ENCODE measurements at places on chromosomes 2 and 18.

DNA sequence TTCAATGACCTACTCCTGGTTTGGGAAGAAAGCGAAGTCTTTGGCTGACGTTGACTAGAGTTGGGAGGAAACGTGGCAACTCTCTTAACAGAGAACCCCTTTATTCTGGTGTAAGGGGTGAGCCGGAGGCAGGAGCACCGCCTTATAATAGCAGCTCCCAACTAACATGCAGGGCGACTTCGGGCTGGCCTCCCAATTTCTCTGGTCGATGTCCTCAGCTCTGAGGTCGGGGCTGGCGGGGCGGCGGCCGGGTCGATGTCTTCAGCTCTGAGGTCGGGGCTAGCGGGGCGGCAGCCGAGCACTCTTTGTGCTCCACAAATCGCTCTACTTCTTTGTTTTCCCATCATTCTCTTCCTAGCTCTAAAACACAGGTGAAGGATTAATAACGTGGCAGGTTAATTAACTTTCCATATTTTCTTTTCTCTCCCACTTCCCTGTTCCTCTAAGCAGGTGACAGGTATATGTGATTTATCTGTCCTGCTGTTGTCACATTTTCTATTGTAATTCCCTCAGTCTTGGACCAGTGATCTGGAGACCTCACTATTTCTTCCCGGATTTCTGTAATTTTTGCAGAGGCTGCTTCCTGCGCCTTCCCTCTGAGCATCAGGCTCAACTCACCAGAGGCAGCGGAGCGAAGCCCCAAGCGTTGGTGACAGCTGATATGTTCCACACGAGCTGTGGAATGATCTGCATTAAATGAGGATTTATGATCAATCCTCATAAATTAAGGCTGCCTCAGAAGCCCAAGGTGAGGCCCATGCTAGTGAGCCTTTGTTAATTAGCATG lies 64.3 kb downstream of the ACKR3 start:
- no peak for DNase-seq

DNA sequence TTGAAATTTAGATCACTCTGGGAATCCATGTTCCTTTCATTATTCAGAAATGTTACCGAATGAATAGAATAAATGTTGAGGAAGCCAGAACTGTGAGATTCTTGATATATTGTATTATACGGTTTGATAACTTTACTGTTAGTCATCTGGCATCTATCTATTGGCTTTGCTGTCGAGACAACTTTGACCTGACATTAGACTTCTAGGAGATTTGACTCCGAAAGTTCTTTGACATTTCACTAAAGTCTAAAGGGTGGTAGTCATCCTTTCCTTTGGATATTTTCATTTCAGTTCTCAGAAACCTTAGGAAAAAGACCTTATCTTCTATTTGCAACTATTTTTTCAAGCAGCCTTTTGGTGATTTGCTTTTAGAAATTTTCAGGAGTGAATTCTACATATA lies 1.9 kb downstream of the BMPR2 start:
- DNase-seq, result no peak

- DNase-seq, result no peak
These were observed 10.3 kb upstream of the AGXT start for GRCh38 chr2:240858321-240858720.

DNA sequence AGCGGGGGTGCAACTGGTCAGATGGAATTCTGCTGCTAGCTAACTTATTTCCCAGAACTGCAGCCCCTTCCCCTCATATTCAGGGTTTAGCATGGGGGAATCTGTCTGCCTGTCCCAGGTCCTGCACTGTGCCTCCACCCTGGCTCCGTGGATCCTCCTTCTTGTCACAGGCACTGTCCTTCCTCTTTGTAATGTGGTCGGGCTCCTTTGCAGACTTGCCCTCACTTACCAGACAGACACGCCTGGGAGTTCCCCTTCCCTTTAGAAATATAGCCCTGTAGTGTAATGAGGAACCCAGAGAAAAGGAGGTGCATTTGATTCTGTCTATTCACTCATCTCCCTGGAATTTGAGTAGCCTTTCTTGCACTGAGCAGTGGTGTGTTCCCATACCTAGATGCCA lies 108.7 kb downstream of the TRIM43 start:
- no peak for DNase-seq

- DNase-seq, result no peak
These were observed 37.2 kb upstream of the SLC8A1 start for GRCh38 chr2:40488927-40489677.

DNA sequence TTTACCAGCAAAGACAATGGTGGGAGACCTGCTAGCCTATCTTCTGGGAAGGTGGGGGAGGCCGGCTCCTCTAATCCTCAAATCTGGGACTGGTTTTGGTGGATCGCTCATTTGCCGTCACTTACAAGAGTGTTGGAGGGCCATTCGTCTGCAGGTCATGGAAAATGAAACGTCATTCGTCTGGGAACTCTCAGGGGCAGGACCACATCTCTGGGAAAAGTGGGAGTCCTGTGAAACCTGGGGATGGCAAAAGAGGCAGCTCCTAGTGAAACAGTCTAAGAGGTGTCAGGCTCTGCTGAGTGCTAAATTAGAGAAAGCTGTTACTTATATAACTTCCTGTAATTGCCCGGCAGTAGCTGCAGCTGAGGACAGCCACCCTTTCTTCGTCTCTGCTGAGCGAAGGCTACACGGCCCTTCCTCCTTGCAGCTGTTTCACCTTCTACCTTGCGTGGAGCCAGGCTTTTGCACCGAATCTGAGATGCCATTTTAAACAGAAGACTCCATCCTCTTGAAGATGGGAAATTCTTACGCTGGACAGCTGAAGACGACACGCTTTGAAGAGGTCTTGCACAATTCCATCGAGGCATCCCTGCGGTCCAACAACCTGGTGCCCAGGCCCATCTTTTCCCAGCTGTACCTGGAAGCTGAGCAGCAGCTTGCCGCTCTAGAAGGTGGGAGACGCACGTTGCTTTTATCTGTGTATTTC lies 22.4 kb downstream of the GREB1 start:
- no peak for DNase-seq

GRCh38 chr18:31483396-31483795 lies 14.6 kb upstream of the DSG2 start:
- DNase-seq, result no peak

GRCh38 chr2:98727369-98728087 lies 3.4 kb downstream of the MGAT4A start:
- no peak for DNase-seq

DNA sequence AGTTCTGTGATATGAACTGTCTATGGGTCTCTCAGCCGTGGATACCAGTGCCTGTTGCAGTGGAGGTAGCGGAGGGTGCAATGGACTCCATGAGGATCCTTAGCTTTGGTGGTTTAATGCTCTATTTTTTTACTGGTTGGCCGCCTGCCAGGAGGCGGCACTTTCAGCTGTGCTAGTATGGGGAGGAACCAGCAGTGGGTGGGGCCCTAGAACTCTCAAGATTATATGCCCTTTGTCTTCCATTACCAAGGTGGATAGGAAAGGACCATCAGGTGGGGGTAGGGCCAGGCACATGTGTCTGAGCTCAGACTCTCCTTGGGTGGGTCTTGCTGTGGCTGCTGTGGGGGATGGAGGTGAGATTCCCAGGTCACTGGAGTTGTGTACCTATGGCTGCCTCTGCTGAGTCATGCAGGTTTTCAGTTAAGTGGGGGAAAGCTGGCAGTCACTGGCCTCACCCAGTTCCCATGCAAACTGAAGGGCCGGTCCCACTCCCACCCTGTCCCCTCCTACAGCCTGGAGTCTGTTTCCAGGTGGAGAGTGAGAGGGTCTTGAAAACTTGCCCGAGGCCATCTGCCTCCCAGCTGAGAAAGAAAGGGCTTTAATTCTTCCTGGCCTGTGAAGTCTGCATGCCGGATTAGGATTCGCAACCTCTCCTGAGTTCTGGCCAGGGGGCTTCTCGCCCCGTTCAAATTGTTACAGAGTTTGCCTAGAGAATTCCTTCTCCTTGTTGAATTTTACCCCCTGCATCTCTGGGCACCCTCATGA lies 14.5 kb downstream of the KCNS3 start:
- no peak for DNase-seq

- no peak for DNase-seq
These were observed 1340.2 kb upstream of the ZEB2 start for GRCh38 chr2:145860083-145860482.

GRCh38 chr18:78208461-78208860 lies 771.2 kb upstream of the SALL3 start:
- no peak for DNase-seq

- no peak for DNase-seq
These were observed 230.5 kb downstream of the MYCN start for GRCh38 chr2:16170675-16171424.

- no peak for DNase-seq
These were observed 186.8 kb downstream of the ZNF521 start for GRCh38 chr18:25164848-25165811.

DNA sequence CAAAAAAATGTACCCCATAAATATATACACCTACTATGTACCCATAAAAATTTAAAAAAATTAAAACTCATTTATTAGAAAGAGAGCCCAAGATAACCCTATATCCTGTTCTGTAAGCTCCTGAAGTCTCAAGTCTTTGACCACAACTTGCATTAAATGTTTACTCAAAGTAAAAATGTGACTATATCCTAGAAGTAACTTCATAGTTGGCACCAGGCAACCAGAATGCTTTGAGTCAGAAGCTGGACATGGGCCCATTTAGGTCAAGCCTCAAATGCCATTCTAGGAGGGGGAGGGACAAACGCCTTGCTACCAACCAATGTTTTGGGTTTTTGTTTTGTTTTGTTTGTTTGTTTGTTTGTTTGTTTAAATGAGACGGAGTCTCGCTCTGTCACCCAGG lies 9.3 kb upstream of the TBC1D8 start:
- no peak for DNase-seq

DNA sequence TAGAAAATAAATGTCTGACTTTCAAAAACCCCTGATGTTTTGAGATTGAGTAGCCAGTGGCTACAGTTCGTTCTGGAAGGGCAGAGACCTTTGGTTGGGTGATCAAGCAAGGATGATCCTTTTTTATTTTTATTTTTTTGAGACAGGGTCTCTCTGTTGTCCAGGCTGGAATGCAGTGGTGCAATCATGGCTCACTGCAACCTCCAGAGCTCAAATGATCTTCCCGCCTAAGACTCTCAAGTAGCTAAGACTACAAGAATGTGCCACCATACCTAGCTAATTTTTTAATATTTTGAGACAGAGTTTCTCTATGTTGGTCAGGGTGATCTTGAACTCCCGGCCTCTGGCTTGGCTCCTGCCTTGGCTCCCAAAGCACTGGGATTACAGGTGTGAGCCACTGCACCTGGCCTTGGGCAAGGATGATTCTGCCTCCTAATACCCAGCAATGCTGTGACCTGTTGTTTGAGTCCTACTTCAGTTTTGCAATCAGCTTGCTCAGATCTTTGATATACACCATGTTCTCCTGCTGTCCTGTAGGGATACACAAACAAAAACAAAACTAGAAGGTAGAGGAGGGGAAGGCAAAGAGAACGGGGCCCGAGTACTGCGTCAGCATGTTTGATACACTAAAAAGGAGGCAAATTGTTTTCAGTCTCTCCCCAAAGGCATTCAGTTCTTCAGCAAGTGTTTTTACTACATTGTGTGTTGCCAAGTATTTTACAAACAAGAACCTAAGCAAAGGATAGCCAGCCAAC lies 59.2 kb upstream of the LYPD6B start:
- DNase-seq, result no peak

GRCh38 chr2:228801451-228801850 lies 469.6 kb downstream of the PID1 start:
- DNase-seq, result no peak

GRCh38 chr2:240458044-240458899 lies 22.8 kb downstream of the GPC1 start:
- no peak for DNase-seq

All from stimulated activated CD8-positive, alpha-beta memory T cell treated with anti-CD3 and anti-CD28 coated beads, Interleukin-4, amount 100 ng/mL, for 1 hour (primary cell).